ENCODE measurements at places on chromosomes 2 and 18.

GRCh38 chr2:191748059-191748461, 70.1 kb downstream of the NABP1 start:
- DNase-seq: no peak

DNA sequence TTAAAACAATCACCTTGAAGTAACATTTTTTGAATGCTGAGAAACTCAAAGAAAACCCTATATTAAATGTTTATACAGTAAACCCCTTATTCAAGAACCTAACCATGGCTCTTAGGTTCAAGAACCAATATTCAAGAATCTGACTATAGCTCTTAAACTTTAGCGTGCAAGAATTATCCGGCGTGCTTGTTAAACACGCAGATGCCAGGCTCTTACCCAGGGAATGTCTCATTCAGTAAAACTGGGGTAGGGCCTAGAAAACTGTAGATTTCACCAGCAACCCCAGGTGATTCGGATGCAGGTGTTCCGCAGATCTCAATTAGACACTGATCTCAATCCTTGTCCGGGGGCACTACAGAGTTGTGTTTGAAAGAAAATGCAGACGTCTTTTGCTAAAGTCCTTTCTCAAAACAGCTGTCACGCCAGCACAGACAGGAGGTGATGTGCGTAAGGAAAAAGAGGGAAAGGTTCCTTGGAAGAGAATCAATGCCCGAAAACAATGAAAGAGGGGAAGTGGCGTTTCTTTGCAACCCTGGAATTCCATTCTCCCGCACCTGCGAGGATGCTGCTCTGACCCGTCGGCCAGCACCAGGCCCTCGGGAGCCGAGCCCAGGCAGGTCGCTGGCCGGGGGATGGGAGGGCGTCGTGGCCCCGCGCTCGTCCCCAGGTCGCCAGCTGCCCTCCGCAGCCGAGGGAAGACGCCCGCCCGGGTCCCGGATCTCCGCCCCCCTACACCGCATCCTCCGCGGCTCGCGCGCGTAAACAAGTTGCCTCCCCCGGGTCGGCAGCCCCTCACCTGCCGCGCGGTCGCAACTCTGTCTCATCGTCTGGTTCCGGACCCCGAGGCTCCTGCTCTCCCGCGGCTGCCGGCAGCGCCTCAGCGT, 851 bp downstream of the EIF2AK3 start:
- peak; percentile 6 for DNase-seq

- DNase-seq: no peak
These were observed 232.7 kb downstream of the ALPK2 start for GRCh38 chr18:58396144-58396543.

DNA sequence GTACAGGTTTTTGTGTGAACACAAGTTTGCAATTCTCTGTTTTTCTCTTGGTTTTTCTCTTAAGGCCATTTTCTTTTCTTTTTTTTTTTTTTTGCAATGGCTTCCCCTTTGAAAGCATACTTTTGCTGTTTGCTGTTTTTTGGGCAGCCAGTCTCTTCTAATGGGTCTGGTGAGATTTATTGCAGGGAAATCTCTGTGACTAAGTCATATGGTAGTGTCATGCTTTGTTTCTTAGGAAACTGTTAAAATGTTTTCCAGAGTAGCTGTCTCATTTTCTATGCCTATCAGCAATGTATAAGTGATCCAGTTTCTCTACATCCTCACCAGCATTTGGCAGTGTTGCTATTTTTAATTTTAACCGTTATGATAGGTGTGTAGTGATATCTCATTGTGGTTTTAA, 27.9 kb upstream of the CDCA7 start:
- no peak for DNase-seq

- DNase-seq: no peak
These were observed 27.0 kb upstream of the MGAT4A start for GRCh38 chr2:98757904-98758421.

DNA sequence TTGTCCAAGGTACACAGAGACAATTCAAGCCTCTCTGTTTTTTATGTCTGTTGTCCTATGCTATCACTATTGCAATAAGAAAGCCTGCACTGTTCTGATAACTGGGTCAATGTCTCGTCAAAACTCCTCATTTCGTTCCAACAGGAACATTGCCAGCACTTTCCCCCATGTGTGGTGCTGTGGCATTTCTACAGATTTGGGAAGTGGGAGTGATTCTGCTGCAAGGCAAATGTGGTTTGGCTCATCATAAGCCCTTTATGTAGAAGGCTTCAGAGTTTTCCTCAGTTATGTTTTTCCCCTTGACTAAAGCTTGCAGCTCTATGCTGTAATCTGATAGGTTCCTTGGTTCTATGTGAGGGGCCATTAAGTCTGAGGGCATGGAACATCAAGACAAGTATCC, 324.1 kb upstream of the TCF4 start:
- no peak for DNase-seq

GRCh38 chr2:150482667-150483400, 4.6 kb downstream of the RND3 start:
- no peak for DNase-seq

DNA sequence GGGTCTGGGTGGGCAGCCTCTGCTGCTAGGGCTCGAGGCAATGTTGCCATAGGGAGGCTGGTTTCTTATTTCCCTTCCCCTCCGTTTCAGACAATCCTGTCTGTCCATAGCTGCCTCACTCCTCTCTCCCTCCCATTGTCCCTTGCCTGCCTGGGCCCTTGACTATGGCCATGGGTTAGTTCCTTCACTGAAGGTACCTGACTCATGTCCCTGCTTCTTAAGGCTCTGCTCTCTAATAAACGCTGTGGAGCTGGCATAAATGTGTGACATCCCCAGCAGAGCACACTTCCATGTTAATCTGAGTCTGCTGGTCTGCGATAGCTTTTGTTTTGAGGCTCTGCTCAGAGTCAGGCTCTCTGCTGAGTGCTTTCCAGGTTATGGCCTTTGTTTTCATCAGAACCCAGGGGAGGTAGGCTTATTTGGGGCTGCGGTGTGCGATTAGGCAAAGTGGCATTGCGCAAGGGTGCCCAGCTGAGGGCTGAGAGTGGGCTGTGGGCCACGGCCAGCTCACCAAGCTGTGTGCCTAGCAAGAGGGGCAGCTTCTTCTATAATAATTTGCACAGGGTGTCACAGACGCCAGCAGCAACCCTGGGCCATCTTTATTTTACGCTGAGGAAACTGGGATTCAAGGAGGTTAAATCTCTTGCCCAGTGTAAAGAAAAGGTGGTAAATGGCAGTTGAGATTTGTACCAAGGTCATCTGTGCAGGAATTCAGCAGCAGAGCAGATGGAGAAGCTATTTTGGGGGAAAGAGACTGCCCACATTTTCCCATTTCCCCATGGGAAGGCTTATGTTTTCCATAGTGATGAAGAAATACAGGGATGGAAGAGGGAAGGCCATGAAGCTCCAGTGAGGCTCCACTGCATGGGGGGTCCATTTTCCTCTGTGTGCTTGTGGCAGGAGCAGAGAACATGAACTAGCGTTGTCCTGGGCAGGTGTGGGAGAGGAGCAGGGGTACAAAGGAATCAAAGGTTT, 25.6 kb downstream of the MRPL33 start:
- DNase-seq: no peak

GRCh38 chr2:233832869-233833311, 21.4 kb downstream of the HJURP start:
- DNase-seq: no peak

DNA sequence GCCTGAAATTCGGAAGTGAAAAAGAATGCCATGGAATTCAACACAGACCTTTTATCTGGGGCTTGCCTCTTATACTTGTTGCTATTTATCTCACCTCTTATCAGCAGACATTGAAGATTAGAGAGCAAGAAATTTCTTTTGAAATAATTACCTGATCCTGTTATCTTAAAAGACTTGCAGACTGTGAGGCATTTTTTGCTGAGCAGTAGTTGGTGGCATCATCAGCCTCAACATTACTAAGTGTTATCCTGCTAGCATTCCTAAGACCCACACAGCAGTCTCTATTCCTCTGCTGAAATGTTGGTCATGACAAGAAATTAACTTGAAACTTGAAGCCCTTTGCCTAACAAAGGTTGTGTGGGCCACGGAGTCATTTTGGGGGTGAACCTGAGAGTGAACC, 186.5 kb downstream of the TRIB2 start:
- DNase-seq: no peak

DNA sequence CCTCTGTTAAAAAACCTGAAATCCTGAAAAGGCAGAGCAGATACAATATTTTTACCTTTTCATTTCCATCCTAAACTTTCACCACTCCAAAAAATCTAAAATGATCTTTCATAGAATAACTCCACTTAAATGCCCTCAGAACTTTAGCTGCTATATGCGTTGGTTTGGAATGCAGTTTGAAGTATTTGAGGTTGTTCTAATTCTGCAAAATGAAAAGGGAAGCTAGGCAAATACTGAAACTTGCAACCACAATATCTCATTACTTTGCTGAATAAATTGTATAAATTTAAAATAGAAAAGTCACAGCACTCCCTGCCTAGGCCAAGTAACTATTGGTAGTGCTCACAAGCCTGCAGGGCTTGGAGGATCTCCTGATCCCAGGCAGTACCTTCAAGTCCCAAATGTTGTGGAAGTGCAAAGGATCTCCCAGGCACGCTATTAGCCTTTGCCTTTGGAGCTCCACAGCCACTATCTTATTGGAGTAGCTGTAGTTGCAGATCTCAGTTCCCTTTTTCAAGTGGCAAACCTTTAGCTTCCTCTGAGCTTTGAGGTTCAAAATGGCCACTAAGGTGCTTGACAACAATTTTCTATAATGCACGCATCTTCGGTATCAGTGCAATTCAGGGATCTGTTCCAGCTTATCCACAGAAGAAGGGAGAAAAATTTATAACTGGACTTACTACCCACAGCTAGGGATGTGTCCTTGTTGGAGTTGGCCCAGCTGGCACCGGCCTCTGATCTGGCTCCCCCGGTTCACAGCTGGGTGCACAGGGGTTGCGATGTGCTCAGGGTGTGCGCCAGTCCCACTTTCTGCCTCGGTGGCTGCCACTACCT, 43.4 kb upstream of the ANKRD62 start:
- no peak for DNase-seq

GRCh38 chr18:67145586-67146292, 370.8 kb downstream of the DSEL start:
- DNase-seq: no peak

DNA sequence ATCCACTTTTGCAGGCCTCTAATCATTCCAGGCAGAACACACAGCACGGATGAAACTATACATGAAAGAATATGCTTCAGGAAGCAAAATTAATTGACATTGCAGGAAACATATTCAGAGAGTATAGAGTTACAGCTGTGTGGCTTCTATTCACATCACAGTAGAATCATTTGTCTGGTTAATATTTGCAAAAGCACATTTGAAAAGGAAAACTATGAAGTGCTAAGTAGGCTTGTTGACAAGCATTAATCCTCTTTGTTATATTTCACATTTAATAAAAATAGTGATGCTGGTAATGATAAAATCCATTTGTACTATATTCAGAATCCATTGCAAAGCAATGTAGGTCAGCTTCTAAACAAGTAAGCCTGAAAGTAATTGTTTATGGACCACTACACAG, 32.2 kb upstream of the PIK3C3 start:
- DNase-seq: no peak

GRCh38 chr2:69118609-69119008, 105.6 kb downstream of the ANTXR1 start:
- no peak for DNase-seq

DNA sequence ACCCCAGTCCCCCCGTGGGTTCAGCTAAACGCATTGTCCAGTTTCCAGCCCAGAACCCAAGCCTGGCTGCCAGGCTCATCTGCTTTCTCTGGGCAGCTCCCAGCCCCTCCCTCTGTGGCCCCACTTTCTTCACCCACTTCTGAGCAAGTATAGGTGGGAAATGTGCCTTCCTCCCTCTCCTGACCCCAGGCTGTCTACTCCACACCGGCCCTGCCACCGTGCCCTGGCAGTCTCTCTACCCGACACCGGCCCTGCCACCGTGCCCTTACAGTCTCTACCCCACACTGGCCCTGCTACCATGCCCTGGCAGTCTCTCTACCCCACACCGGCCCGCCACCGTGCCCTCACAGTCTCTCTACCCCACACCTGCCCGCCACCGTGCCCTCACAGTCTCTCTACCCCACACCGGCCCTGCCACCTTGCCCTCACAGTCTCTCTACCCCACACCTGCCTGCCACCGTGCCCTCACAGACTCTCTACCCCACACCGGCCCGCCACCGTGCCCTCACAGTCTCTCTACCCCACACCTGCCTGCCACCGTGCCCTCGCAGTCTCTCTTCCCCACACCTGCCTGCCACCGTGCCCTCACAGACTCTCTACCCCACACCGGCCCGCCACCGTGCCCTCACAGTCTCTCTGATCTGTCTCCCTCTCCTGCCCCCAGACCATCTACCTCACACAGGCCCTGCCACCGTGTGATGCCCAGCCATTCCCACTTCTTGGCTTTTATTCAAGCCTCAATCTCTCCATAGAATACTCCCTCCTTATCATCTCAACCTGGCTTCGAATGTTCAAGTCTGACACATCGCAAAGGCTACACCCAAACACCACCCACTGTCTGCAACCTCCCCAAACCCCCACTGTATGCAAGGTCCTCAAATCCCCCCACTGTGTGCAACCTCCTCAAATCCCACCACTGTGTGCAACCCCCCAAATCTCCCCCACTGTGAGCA, 108.9 kb downstream of the TPO start:
- DNase-seq: no peak

DNA sequence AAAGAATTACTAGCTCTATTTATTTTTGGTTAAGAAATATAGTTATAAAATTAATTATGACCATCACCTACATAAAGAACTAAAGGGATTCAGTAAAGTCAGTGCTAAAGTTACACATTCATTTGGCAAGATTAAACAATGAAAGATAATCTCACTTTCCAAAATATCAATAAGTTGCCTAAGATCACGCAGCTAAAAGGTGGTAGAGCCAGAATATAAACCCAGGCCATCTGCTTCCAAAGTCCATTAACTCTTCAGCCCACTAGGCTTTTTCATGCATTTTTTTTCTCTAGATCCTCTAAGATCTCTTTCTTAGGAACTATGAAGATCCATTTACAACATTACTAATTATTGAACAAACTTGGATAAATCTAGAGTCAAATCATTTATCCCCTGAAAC, 66.6 kb upstream of the RND3 start:
- DNase-seq: no peak

GRCh38 chr2:201298462-201299052, 38.2 kb downstream of the CASP8 start:
- no peak for DNase-seq

GRCh38 chr2:70141212-70141901, 49.5 kb downstream of the C2orf42 start:
- no peak for DNase-seq
